ENCODE measurements at places on chromosomes 1 and 21. TPM values are rescaled to one million over a fixed set of nuclear protein-coding genes. Genes with fewer than 3 reads are reported as not detected.

Gene VSIG8
- total RNA-seq, result not detected

Gene LCE1A
- not detected for total RNA-seq

Gene COL9A2
- total RNA-seq, result 8.8 TPM

Gene PTPRU
- 75.6 TPM for total RNA-seq

Gene ADAMTS1
- 412 TPM for total RNA-seq

DNA sequence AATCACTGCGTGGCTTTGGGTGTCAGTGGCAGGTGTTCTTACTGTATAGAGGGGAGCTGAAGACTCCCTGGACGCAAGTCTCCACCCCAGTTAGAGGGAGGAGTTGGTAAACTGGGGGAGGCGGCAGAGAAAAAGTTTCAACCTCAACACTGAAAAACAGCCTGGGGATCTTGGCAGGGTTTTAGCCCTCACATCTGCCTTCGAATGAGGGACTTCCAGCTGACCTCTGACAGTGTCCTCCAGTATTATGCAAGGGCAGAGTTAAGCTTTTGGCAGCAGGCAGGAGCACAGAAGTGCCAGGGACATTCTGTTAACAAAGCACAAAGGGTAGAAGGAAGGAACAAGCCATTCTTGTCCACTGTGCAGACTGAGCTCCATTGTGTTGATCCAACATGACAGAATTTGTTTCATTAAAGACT is 41.2 kb upstream of the RAB4A start:
- peaks cover 44% of the 10 kb centered on the region for H3K4me1 ChIP-seq
- H3K27ac ChIP-seq, result peak overlapping the region; percentile 90
- H3K36me3 ChIP-seq, result no peaks in the 10 kb centered on the region

- H3K27ac ChIP-seq, result no peak overlapping the region
- H3K36me3 ChIP-seq, result no peaks in the 10 kb centered on the region
- H3K4me3 ChIP-seq, result no peak overlapping the region
- DNase-seq, result no peak
These were observed 2.5 kb downstream of the FNDC10 start for GRCh38 chr1:1597275-1597930.

DNA sequence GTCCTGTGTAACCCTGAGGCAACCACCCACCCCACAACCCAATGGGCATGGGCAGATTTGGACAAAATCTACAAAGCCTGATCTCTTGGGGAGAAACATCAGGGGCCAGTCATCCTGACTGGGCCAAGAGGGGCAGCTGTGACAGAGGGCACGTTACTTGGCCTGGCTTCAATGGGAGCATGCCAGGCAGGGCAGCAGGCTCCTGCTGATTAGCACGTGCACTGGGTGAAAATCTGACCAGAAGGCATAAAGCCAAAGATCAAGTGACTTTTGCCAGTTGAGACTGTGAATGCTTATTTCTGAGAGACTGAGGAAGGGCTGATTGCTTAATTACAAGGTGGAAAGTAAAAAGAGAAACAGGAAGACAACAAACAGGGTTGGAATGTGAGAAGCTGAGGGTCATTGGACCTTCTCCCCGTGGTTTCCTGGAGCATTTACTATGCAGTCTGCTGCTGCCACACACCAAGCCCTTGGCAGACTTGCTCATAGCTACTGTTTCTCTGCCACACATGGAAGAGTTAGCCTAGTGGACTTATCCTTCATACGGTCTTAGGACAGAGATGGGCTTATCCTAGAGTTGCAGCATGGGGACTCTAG is 39.8 kb upstream of the TNR start:
- H3K4me1 ChIP-seq, result no peaks in the 10 kb centered on the region
- no peak overlapping the region for H3K4me3 ChIP-seq
- no peaks in the 10 kb centered on the region for H3K27me3 ChIP-seq
- no peak for DNase-seq
- no peak overlapping the region for H3K27ac ChIP-seq

DNA sequence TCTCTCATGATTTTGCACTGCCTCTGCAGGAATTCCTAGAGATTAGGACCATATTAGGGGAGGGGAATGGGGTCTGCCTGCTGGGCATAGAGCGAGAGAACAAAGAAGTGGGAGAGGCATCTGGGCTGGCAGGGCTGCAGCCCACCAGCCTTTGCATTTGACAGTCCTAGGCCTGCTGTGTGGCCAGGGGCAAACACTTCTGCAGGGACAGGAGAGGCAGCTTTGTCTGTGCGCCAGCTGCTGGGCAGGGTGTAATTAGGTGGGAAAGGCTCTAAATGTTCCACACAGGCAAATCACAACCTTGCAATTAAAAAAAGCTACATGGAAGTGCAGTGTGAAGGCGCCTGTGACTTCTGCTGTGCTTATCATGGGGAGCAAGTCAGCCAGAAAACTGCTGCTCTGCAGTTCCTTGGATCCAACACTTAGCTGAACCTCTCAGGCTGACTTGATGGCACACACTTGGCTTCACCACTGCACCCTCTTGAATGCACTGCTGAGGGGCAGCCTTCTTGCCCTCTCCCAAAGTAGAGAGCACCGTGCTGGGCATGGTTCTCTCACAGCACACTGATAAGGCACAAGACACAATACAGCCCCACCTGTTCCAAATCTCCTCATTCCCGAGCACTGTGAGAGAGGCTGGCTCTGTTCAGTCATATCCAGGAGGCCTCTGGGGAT is 73.6 kb upstream of the TLR5 start:
- H3K4me3 ChIP-seq, result no peak overlapping the region
- no peaks in the 10 kb centered on the region for H3K4me1 ChIP-seq
- no peak for DNase-seq
- H3K36me3 ChIP-seq, result no peaks in the 10 kb centered on the region

- peak; percentile 47 for DNase-seq
- no peak overlapping the region for H3K27ac ChIP-seq
- no peaks in the 10 kb centered on the region for H3K36me3 ChIP-seq
- H3K4me1 ChIP-seq, result peaks cover 13% of the 10 kb centered on the region
These were observed 14.4 kb upstream of the DIPK1A start for GRCh38 chr1:92975551-92976232.

- H3K27me3 ChIP-seq, result no peaks in the 10 kb centered on the region
- H3K27ac ChIP-seq, result peak overlapping the region; percentile 89
- H3K4me3 ChIP-seq, result peak overlapping the region; percentile 12
- H3K4me1 ChIP-seq, result peaks cover 49% of the 10 kb centered on the region
- H3K36me3 ChIP-seq, result no peaks in the 10 kb centered on the region
- DNase-seq, result no peak
These were observed 27.9 kb downstream of the PIK3C2B start for GRCh38 chr1:204466416-204467405.

DNA sequence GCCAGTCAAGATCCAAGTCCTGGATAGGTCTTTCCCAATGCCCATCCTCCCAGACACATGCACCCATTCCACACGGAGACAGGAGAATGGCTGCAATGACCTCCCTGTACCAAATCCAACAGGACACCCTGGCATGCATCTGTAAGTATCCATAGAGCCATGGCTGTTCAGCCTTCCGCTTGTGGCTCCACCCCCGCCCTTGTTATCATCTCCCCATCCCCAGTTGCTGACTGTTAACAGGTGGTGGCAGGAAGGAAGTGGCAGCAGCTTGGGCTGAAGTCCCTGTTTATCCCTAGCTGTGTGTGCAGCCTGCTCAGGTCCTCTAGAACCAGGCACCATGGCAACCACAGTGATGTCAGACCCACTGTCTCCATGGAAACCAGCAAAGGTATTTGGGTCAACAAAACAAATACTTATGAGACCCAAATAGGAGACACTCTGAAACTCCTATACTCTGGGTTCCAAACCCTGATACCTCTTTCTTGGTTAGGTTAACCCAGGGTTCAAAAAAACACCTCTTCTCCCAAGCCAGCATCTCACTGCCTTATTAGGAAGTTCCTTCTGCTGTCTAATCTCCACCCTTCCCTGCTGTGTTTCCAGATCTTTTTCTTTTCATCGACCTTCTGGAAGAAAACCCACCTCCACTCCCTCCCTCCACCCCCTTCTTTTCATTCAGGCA is 721 bp downstream of the PBXIP1 start:
- H3K27ac ChIP-seq, result peak overlapping the region; percentile 64
- peaks cover 48% of the 10 kb centered on the region for H3K4me1 ChIP-seq
- peaks cover 41% of the 10 kb centered on the region for H3K36me3 ChIP-seq
- H3K27me3 ChIP-seq, result no peaks in the 10 kb centered on the region
- no peak for DNase-seq

GRCh38 chr21:40011371-40011770 is 144.1 kb downstream of the PCP4 start:
- no peak overlapping the region for H3K4me3 ChIP-seq
- H3K27ac ChIP-seq, result no peak overlapping the region
- H3K4me1 ChIP-seq, result no peaks in the 10 kb centered on the region
- H3K36me3 ChIP-seq, result no peaks in the 10 kb centered on the region
- no peaks in the 10 kb centered on the region for H3K27me3 ChIP-seq
- no peak for DNase-seq

- H3K4me1 ChIP-seq, result no peaks in the 10 kb centered on the region
- no peak overlapping the region for H3K4me3 ChIP-seq
These were observed 93.5 kb upstream of the ACTL8 start for GRCh38 chr1:17661546-17662157.

GRCh38 chr1:14735841-14736240 is 137.4 kb downstream of the KAZN start:
- no peak overlapping the region for H3K27ac ChIP-seq
- H3K4me1 ChIP-seq, result no peaks in the 10 kb centered on the region
- DNase-seq, result no peak
- no peaks in the 10 kb centered on the region for H3K27me3 ChIP-seq

DNA sequence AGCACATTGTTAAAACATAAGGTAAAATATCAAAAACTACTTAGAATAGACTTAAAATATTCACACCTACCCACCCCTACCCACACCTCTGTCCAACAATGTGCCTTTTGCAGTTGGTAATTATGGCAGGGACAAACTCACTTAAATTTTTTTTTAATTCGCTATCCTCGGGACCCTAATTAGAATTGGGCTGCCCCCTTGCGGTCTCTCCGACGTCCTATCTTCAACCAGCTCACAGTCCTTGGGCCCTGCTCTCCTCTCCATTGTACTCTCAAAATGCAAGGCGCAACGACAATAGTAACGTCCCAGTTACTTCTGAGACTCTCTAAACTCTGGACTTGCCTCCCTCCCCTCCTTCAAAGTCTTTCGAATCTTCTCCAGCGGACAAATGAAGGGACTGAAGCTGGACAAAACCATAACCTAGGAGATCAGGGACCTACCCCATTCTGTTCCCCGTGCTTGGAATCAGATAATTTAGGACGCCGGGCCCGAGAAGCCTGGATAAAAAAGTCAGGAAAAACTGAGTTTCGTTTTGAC is 1.1 kb upstream of the CIART start:
- H3K36me3 ChIP-seq, result no peaks in the 10 kb centered on the region
- no peaks in the 10 kb centered on the region for H3K4me1 ChIP-seq
- H3K27me3 ChIP-seq, result no peaks in the 10 kb centered on the region
- peak overlapping the region; percentile 78 for H3K27ac ChIP-seq
- H3K4me3 ChIP-seq, result peak overlapping the region; percentile 40

- H3K27me3 ChIP-seq, result no peaks in the 10 kb centered on the region
- H3K4me3 ChIP-seq, result no peak overlapping the region
- H3K36me3 ChIP-seq, result no peaks in the 10 kb centered on the region
These were observed 32.9 kb upstream of the DOCK7 start for GRCh38 chr1:62720946-62721554.

GRCh38 chr1:89635825-89636815 is 3.2 kb downstream of the LRRC8C start:
- H3K4me3 ChIP-seq, result no peak overlapping the region
- H3K36me3 ChIP-seq, result no peaks in the 10 kb centered on the region
- no peak for DNase-seq
- peak overlapping the region; percentile 21 for H3K27ac ChIP-seq
- peaks cover 17% of the 10 kb centered on the region for H3K4me1 ChIP-seq
